Naive B cell (primary cell): ENCODE measurements at places on chromosomes 5 and 9. TPM values are rescaled to one million over a fixed set of nuclear protein-coding genes. Genes with fewer than 3 reads are reported as not detected.

GNA14 gene
- not detected for polyA plus RNA-seq

DNA sequence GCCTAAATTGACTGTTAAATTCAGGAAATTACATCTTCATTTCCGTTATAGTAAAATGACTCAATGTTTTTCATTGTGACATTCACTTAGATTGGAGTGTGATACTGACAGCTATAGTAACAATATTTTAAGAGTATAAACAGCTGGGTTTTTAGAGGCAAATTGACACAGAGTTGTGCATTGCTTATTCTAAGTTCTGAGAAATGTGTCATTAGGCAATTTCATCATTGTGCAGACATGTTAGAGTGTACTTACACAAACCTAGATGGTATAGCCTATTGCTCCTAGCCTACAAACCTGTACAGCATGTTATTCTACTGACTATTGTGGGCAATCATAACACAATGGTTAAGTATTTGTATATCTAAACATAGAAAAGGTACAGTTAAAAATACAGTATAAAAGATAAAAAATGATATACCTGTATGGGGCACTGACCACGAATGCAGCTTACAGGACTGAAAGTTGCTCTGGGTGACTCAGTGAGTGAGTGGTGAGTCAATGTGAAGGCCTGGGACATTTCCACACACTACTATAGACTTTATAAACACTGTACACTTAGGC is 132.7 kb downstream of the PDE4D start:
- DNase-seq = no peak

GRCh38 chr5:64923151-64923685 is 154.5 kb downstream of the CWC27 start:
- no peak for DNase-seq

DNA sequence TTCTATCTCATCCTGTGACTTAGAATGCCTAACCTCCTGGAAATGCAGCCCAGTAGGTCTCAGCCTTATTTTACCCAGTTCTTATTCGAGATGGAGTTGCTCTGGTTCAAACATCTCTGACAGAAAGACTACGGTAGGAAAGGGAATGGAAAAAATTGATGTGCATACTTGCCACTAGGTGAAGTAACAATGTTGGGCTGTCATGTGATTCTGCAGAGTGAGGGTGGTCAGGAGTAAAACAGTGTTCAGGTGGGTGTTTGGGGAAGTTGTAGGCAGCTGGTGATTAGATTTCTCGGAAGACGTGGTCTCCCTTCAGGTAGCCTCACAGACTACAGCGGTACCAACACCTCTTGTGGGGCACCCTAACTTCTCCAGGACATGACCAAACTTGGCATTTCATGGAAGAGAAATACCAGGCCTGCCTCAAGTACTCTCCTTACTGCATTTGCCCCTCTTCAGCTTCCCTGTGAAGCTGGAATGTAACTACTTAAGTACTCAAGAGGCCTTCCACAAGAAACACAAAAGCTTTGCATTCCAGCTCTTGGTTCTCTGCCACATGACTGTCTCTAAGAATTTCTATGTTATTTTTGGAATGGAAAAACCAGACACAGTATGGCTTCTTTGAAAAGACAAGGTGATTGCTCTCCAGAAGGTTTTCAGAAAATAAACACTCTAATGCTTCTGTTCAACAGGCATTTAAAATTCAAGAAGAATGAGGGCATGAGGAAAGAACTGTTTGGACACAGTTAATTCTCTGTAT is 17.4 kb upstream of the ENTREP1 start:
- no peak for DNase-seq

- DNase-seq = peak; percentile 14
Measured at GRCh38 chr9:19931098-19931890, 142.5 kb upstream of the SLC24A2 start.

GRCh38 chr5:171055875-171056454 is 194.1 kb downstream of the RANBP17 start:
- no peak for DNase-seq

DNA sequence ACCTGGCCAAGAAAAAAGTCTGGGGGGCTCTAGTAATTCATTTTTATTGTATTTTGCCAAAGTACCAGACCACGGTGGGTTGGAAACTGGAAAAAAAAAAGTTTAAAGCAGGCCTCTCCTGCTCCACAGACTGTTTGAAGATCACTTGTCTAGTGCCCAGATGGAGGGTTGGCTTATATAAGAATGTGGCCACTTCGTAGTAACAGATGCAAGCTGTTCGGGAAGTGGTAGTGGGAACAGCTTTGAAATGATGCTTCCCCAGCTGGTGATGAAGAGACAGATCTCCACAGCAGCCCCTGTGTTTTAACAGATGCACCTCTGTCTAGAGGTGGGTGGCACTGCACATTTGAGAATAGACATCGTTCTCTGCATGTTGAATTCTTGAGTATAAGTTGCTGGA is 54.3 kb upstream of the DMRT3 start:
- DNase-seq = no peak

GRCh38 chr5:140310434-140310833 is 7.5 kb upstream of the PFDN1 start:
- no peak for DNase-seq

DNA sequence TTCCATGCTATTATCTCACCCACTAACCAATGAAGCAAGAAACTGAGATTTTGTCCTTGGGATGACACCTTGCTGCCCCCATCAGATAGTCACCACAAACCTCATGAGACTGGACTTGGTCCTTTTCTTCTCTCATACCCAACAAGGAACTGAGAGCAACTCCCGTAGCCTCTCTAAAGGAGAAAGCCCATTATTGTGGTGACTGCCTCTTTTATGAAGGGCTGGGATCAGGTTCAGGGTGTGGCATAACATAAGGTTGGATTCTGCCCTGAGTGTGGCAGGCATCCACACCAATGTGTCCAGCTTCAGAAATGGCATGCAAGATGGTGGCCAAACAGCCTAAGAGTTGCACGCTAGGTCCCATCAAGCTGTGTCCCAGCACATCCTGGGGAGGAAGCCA is 1.3 kb upstream of the ACTL7A start:
- DNase-seq = no peak

ROPN1L gene
- 0.70 TPM for polyA plus RNA-seq

ZNF366 gene
- not detected for polyA plus RNA-seq

DNA sequence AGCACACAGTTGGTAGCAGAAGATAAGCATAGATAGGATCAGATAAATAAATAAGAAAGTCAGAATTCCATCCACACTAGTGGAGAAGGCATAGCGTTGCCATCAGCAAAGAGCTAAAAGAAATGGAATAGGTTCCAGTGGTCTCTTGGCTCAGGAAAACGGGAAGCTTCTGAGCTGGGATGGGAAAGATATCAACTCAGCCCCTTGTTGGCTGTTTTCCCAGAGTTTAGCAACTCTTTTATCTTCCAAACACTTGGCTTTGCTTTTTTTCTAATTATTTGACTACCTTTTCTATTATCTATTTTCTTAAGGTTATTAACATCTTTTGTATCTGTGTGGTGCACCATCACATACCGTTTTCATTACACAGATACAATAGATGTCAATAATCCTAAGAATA is 445.7 kb upstream of the TRPC7 start:
- DNase-seq = no peak

SPAG8 gene
- polyA plus RNA-seq = 1.5 TPM

PLPPR1 gene
- polyA plus RNA-seq = not detected

GRCh38 chr5:3302228-3302627 is 293.4 kb upstream of the IRX1 start:
- DNase-seq = no peak

PRRC2B gene
- 15.0 TPM for polyA plus RNA-seq

GRCh38 chr9:20065796-20066700 is 277.2 kb upstream of the SLC24A2 start:
- DNase-seq = no peak

GRCh38 chr9:131394464-131395156 is 724 bp downstream of the PRRC2B start:
- peak; percentile 63 for DNase-seq

GRCh38 chr9:127133739-127134167 is 11.3 kb upstream of the ANGPTL2 start:
- no peak for DNase-seq

- no peak for DNase-seq
Measured at GRCh38 chr9:124782661-124783574, 6.0 kb downstream of the OLFML2A start.

- no peak for DNase-seq
Measured at GRCh38 chr5:161273410-161273809, 273.1 kb downstream of the GABRB2 start.

DNA sequence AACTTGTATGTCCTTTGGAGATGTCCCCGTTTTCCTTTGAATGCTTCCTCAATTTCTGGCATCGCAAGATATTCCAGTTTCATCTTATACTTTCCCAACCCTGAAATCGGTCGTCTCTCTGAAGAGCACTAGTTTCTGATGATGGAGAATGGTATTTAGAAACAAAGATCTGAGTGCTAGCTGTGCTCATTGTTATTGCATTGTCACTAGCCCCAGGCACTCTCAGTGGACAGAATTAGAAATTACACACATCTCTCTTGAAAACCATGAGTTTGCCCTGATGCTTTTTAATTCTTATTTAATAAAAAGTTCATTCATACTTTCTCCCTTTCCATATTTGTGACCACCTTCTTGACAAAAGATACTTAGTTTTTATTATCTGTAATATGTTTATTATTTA is 67.7 kb downstream of the C9orf152 start:
- no peak for DNase-seq

DNA sequence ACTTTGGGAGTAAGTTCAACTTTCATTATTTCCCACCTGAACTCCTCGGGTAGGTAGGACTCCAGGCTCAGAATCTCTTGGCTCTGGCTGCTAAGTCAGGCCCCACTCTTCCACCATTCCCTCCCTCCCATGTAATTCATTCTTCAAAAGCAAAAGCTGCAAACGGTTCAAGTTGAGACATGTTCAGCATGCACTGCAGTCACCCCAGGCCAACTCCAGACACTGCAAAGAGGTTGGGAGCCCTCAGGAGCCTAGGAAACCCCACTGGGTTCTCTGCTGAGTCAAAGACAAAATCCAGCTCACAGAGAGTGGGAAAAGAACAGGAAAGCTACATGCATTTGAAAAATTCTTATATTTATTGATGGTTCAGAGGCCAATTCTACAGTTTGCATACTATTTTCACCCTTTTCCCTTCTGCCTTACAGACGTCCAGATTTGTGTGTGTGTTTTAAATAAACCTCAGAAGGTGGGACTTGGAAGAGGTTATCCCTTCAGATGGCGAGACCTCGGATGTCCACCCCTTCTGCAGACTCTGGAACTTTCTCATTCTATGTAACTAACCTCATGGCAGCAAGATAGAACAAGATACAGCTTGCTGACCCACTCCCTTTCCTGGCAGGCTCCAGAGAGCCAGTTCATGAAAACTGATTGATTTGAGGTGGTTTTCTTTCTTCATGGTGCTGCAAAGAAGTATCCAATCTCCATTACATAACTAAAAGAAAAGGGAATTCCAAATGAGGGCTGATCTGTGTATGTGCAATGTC is 65.7 kb upstream of the EQTN start:
- no peak for DNase-seq

DNA sequence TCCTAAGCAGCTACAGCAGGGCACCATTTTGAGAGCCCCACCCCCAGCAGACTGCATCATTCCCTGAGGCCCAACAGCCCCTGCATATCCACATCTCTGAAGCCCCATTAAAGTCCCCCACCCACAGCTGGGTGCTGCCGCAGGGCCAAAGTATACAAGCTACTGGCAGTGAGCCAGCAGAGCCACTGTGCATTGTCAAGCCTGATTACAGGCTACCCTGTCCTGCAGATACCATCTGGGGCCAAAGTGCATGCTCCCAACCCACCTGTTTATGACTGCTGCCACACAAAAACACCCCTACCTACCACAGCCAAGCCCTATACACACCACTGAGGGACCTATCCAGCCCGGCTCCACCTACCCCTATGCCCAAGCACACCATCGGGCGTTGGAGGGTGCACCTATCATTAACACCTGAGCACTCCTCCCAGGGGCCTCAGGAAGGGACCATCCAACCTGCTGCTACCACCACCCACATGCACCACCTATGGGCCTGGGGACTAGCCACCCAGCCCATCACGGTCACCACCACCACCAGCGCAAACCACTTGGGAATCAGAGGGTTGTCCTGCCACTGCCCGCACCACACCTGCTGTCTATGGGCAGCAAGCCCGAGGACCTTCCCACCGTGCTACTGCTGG is 105.0 kb downstream of the PLPP1 start:
- DNase-seq = no peak

DNA sequence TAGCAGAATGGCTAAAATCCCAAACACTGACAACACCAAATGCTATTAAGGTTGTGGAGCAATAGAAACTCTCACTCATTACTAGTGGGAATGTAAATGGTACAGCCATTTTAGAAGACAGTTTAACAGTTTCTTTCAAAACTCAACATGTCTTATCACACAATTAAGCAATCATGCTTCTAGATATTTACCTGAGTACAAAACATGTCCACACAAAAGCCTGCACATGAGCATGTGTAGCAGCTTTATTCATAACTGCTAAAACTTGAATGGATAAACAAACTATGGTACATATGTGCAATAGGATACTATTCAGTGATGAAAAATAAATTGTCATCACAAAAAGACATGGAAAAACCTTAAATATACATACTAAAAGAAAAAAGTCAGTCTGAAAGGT is 31.5 kb downstream of the SLC25A46 start:
- no peak for DNase-seq

DNA sequence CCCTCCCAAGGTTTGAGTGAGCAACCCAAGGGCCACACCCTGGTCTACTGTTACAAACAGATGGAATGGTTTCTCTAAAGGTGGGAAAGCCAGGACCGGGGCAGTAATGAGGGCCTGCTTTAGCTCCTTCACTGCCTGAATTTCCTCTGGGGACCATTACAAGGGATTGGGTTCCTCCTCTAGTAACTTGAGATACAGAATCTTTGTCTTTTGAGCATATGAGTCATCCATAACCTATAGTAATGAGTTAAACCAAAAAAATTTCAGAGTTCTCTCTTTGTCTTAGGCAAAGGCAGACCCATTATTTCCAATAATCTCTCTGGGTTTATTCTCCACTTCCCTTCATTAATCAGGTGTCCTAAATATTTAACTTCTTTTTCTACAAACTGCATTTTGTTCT is 618.8 kb downstream of the HINT1 start:
- DNase-seq = no peak

- no peak for DNase-seq
Measured at GRCh38 chr9:99365233-99365980, 143.3 kb downstream of the SEC61B start.

GRCh38 chr5:14767735-14768507 is 103.4 kb downstream of the OTULIN start:
- DNase-seq = no peak

DNA sequence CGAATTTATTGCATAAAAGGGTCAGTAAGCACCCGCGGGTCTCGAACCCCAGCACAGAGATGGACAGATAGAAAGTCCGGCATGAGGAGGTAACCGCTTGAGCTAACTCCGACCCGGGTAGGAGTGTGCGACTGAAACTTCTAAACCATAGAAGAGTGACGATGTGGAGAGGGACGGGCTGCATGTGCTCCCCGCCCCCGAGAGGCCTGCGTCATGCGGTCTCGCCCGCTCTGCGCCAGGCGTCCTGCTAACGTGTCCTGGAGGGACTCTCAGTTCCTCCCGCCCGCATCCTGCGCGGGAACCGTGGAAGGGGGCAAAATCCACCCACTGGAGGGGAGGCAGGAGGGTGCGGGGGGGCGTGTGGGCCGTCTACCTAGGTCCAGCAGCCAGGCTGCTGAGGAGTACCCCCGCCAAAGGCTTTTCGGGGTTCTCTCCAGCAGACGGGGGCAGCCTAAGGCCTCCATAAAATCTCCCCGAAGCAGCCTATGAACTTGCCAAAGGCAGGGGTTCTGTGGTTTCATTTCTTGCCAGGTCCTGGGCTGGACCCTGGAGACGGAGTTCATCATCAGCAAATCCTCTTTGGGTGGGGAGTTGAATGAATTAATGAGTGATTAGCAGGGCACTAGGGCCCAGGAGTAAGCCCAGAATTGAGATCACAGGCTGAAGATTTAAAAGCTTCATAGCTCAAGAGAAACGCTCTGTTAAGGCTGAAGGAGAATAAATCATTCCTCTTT is 51.9 kb downstream of the TGFBI start:
- peak; percentile 60 for DNase-seq

ANXA2R gene
- polyA plus RNA-seq = 31.1 TPM
